ENCODE measurements at places on chromosomes 11 and 22. TPM values are rescaled to one million over a fixed set of nuclear protein-coding genes. Genes with fewer than 3 reads are reported as not detected.

Gene CTSW
- not detected for total RNA-seq

Gene PRR14L
- total RNA-seq, result 138 TPM

Gene GGTLC2
- not detected for total RNA-seq

Gene C1QTNF5
- 0.33 TPM for total RNA-seq

Gene CASP5
- not detected for total RNA-seq

Gene C11orf16
- 0.15 TPM for total RNA-seq

DNA sequence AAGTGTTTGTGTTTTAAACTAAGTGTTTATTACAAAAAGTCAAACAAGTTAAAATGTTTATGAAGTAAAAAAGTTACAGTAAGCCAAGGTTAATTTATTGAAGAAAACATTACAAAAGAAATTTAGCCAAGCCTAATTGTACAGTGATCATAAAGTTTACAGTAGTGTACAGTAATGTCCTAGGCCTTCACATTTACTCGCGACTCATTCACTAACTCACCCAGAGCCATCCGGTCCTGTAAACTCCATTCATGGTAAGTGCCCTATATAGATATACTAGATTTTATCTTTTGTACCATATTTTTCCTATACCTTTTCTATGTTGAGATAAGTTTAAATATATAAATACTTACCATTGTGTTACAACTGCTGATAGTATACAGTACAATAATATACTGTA, 481.8 kb upstream of the TENM4 start:
- no peaks in the 10 kb centered on the region for H3K4me1 ChIP-seq
- DNase-seq, result no peak
- no peak overlapping the region for H3K27ac ChIP-seq
- H3K27me3 ChIP-seq, result no peaks in the 10 kb centered on the region

DNA sequence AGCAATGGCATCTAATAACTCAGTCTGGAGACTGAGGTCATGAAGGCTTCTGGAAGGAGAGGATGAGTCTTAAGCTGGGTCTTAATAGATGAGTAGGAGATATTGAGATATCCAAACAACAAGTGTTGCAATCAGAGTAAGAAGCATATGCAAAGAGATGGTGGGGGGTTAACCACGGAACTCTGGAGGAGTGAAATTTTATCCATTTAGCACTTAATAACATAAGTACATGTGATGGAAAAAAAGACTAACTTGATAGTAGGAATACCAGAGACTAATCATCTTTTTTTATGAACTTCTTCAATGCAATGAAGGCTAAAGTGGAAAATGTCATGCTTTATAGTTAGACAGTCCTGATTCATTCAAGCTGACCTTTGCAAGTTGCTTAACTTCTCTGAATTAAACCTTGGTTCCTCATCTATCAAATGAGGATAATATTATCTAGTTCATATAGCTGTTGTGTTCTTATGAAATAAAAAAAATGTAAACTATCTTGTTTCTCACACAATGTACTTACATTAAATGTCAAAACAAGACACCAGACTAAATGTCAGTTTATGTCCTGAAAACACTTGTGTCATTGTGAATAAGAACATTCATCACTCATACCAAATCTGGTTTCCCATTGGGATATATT, 403.1 kb upstream of the CCDC90B start:
- DNase-seq, result no peak
- H3K36me3 ChIP-seq, result no peaks in the 10 kb centered on the region
- H3K27me3 ChIP-seq, result no peaks in the 10 kb centered on the region
- H3K27ac ChIP-seq, result no peak overlapping the region
- H3K4me1 ChIP-seq, result peaks cover 11% of the 10 kb centered on the region
- H3K4me3 ChIP-seq, result no peak overlapping the region

GRCh38 chr11:4671741-4672140, 25.9 kb downstream of the OR51E2 start:
- no peak overlapping the region for H3K4me3 ChIP-seq
- H3K36me3 ChIP-seq, result no peaks in the 10 kb centered on the region
- DNase-seq, result no peak
- no peaks in the 10 kb centered on the region for H3K27me3 ChIP-seq
- H3K4me1 ChIP-seq, result peaks cover 2% of the 10 kb centered on the region

DNA sequence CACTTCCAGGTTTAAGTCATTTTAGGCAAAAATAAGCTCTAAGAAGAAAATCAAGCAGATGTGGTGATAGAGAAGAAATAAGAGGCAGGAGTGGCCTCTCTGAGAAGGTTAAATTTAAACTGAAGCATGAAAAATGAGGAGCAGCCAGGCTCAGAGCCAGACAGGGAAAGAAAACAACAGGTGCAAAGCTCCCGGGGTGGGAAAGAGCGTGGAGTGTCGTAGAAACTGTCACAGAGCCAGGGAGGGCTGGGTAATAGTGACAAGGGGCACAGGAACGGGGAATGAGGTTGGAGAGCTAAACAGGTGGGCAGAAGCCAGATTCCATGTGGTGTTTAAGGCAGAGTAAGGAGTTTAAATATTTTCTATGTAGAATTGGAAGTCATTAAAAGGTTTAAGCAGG, 132.1 kb upstream of the BLID start:
- DNase-seq, result no peak
- H3K27me3 ChIP-seq, result no peaks in the 10 kb centered on the region
- no peaks in the 10 kb centered on the region for H3K36me3 ChIP-seq
- no peak overlapping the region for H3K4me3 ChIP-seq

- DNase-seq, result no peak
- H3K36me3 ChIP-seq, result peaks cover 25% of the 10 kb centered on the region
- H3K27me3 ChIP-seq, result no peaks in the 10 kb centered on the region
- H3K4me3 ChIP-seq, result no peak overlapping the region
Measured at GRCh38 chr22:20052309-20053259, 27.5 kb upstream of the DGCR8 start.

DNA sequence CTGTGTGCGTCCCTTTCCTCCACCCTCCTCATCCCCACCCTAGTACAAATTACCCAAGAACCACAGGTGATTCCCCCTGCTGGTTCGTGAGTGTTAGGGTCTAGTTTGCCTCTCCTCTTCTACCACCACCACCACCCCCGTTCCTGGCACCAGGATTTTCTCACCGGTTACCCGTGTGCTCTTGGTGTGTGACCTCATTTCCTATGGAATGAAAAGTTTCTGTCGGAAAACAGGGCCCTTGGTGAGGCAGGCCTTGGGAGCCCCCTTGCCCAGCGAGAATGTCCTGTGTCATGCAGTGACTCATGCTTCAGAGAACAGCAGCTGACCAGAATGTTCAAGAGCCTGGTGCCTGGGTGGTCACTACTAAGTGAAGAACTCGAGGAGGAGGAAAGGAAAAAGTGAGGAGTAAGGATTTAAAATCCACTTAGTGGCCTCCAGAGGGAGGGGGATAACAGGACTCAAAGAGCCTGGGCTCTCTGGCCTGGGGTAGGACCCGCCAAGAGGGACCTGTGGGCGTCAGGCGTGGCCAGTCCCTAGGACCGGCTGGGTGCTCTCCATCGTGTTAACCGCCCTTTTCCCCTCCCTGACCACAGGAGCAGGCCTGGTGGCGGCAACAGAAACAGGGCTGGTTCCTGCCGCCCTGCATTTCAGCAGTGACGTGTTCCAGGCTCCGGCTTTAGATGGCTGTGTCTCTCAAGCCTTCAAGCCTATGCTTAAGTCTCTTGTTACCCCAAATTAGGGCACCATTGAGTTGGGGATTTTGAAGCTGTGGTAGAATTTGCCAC, 30.2 kb downstream of the C22orf31 start:
- peak; percentile 74 for DNase-seq
- peak overlapping the region; percentile 34 for H3K27ac ChIP-seq

DNA sequence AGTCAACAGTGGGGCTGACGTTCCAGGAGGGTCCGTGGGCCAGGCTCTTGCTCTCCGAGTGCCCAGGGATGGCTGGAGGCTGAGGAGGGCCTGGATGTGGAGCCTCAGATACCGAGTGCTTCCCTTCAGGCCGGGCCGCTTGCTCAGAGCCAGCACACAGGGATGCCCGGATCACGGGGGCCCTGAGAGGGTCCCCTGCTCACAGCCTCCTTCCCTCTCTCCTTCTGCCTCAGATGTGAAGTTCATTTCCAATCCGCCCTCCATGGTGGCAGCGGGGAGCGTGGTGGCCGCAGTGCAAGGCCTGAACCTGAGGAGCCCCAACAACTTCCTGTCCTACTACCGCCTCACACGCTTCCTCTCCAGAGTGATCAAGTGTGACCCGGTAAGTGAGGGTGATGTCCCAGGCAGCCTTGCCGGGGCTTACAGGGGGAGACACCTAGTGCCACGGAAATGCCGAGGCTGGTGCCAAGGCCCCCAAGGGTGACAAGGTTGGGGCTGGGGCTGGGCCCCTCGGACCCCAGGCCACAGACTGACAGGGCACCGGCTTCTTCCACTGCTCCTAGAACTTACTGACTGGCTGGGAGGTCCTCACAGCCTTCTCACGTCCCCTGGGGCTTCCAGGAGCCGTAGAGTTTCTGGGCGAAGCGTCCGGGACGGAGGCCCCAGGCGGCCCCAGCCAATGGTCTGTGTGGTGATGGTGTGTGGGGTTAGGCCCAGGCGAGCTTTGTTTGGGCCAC, 7.0 kb downstream of the CCND1 start:
- no peak overlapping the region for H3K4me3 ChIP-seq
- H3K27me3 ChIP-seq, result no peaks in the 10 kb centered on the region
- peak; percentile 26 for DNase-seq
- no peak overlapping the region for H3K27ac ChIP-seq

GRCh38 chr11:118792570-118793124, 1.7 kb upstream of the DDX6 start:
- DNase-seq, result peak; percentile 93
- H3K27me3 ChIP-seq, result no peaks in the 10 kb centered on the region
- H3K4me1 ChIP-seq, result 0 out of 2 replicates have a peak, but pooled peaks cover 5% of the 10 kb centered on the region
- H3K27ac ChIP-seq, result peak overlapping the region; percentile 42
- peaks cover 11% of the 10 kb centered on the region for H3K36me3 ChIP-seq

DNA sequence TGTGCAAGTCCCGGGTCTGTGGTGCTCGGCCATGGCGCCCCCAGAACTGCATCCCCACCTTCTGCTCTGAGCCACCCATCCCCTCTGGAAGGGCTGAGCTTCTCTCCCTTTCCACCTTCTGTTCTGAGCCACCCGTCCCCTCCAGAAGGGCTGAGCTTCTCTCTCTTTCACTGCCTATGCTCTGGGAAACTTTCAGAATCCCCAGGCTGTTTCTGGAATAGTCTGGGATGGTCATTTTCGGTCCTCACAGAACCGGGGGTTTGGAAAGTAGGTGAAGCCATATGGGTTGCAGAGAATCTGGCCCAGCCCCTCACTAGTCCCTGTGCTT, 3.4 kb upstream of the BID start:
- no peaks in the 10 kb centered on the region for H3K27me3 ChIP-seq
- DNase-seq, result no peak
- H3K27ac ChIP-seq, result no peak overlapping the region
- peaks cover 5% of the 10 kb centered on the region for H3K4me1 ChIP-seq
- H3K4me3 ChIP-seq, result no peak overlapping the region

Measured in H9 (cell line).